ENCODE measurements at places on chromosomes 3 and 15.

GRCh38 chr15:100725121-100726069, 123.0 kb downstream of the ASB7 start:
- no peak for DNase-seq

DNA sequence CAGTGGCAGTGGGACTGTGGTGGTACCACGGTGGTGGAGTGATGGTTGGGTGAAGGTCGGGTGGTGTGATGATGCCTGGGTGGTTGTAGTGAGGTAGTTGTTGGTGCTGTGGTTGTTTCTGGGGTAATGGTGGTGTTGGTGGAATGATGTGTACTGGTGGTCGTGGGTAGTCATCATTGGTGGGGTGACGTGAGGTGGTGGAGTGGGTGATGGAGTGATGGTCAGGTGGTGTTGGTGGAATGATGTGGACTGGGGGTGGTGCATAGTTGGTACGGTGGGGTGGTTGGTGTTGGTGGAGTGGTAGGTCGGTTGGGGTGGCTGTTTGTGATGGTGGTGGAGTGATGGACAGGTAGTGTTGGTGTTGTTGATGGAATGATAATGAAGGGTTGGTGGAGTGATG, 87.1 kb downstream of the PDCD6IP start:
- DNase-seq = no peak

GRCh38 chr3:135918600-135918999, 46.9 kb upstream of the PPP2R3A start:
- DNase-seq = no peak

GRCh38 chr3:127182848-127183714, 9.8 kb upstream of the PRR23E start:
- no peak for DNase-seq

- no peak for DNase-seq
Observed at GRCh38 chr3:107657971-107658370, 135.2 kb downstream of the BBX start.
